Activated CD4-positive, alpha-beta T cell treated with anti-CD3 and anti-CD28 coated beads, Interleukin-2, amount 50 U/mL, for 16 hours (primary cell): ENCODE measurements at places on chromosomes 6 and 20.

GRCh38 chr20:58709013-58709702, 16.6 kb downstream of the NPEPL1 start:
- DNase-seq, result no peak

- no peak for DNase-seq
Observed at GRCh38 chr20:59148701-59149493, 14.7 kb upstream of the ZNF831 start.

DNA sequence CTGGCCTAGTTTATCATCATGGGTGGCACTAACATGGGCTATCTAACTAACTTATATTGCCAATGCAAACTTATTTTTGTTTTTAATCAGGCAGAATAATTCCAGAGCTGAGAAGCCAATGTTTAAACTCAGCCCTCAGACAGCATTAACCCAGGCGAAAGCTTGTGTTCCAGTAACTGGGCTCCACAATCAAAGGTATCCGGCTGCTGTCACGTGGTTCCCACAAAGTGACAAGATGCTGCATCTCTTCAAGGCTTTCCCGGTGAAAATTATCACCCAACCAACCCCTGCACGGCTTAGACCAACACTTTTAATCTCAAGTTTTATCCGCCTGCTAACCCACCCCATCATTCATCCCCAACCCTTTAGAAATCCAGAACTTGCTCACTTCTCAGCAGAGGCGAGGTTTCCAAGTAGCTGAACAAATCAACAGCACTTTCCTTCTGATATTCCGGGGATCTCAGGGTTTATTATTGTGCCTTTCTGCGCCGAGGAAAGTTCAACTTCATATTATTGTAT, 885 bp downstream of the MTCL3 start:
- DNase-seq, result peak; percentile 26

- DNase-seq, result no peak
Observed at GRCh38 chr6:4383910-4384638, 248.7 kb upstream of the ECI2 start.

DNA sequence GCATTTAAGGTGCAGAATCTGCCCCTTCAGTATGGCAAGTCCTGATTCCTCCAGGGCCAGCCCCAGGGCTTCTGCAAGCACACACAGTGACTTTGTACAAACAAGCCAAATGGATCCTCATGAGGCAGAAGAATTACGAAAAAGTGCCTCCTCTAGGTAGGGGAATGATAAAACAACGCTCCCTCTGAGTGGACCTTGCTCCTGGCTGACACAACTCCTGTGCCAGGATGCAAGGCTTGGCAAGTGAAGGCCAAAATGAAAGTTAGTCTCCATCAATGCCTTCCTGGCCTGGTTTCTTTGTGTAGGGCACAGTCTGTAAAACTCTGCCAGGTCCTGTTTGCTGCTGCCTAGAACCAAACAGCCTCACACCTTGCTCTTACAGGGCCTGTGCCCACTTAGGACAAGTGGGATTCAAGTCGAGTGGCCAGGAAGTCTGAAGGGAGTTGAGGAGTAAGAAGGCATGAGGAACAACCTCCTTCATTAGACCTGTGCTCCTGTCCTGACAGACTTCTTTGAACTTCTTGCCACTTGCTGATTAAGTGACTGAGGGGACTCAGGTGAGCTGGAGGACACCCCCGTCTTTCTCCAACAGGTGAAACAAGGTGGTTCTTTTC, 417.1 kb downstream of the CDC5L start:
- no peak for DNase-seq

DNA sequence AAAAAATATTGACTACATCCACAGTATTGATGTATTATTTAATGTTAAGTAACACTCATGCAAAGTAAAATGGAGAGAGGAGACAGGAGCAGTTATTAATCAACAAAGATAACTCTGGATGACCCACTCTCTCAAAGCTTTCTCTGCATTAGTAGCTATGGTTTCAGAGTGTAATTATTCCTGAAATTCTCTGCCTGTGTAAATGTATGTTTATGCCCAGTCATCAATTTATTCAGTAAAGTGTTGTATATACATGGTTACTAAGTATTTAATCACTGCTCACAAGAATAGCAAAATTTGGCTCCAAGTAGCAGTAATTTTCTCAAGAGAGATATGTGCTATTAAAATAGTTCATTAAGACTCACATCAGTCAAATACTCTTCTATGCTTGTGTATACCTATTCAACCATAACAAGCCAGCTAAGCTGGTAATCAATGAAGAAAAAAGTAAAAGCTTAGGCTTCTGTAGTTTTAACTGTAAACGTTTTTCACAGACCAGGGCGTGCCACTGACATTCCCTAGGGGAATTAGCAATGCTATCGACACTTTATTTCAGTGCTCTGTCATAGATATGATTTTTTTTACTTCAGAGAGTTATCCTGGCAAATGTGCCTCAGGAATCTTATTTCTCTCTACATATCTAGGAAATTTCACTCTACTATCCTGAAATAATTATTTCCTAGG, 54.0 kb upstream of the RAB32 start:
- no peak for DNase-seq

DNA sequence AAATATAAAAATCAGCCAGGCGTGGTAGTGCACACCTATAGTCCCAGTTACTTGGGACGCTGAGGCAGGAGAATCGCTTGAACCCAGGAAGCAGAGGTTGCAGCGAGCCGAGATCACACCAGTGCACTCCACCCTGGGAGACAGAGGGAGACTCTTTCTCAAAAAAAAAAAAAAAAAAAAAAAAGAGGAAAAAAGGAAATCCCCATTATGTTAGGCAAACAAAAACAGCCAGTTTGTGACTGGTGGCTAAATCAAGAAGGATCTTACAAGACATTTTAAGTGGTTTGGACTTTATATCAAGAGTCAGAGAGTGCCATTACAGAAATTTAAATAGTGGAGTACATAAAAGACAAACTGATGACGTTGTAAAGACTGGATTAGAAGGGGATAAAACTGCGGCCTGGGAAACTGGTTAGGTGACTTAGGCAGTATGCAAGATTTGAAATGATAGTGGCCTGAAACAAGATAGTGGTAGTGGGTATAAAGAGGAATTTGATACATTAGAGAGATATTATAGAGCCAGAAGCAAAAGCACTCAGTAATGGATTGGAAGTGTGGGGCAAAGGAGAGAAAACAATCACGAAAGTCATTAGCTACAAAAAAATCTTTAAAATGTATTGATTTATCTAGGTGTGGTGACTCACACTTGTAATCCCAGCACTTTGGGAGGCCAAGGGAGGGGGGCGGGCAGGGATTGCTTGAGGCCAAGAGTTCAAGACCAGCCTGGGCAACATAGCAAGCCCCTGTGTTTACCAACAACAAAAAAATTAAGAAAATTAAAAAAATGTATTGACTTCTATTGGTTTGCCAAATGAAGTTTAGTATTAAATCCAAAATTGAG, 1.7 kb upstream of the MYO6 start:
- no peak for DNase-seq

DNA sequence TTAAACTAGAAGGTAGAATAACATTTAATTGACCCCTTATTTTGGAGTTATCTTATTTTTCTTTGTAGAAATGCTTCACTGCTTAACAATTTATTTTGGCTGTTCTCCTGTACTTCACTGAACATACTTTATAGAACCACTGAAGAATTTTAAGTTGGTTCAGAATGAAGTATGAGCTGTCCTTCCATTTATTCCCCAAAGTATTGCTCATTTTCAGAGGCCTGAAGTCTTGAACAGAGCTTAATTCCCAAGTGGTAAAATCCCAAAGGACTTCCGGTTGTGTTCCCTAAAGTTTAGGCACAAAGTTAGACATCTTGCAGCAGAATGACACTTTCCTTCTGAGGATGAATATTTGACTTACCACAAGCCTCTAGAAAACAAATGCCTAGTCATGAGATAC, 233.3 kb downstream of the TINAG start:
- DNase-seq, result no peak
